HepG2 (cell line): ENCODE measurements at places on chromosomes 13 and 19.

DNA sequence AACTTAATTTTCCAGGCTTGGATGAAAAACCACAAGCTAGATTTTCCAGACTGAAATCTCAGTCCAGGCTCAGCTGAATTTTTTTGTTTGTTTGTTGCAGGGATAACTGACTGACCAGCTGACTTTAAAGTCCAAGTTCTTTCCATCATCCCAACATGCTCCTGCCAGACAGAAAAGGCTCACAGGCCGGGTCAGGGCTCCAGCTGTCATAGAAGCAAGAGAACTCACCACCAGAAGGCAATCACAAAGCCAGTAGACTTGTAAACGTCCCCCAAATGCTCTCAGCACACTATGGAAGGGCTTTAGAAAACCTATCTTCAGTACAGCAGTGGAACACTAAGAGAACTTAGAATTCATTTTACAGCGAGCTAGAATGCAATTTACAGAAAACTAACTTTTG, 25.5 kb downstream of the DCLK1 start:
- H3K27me3 ChIP-seq = no peaks in the 10 kb centered on the region
- H3K36me3 ChIP-seq = no peaks in the 10 kb centered on the region
- H3K4me1 ChIP-seq = no peaks in the 10 kb centered on the region
- no peak overlapping the region for H3K4me3 ChIP-seq
- no peak for DNase-seq

DNA sequence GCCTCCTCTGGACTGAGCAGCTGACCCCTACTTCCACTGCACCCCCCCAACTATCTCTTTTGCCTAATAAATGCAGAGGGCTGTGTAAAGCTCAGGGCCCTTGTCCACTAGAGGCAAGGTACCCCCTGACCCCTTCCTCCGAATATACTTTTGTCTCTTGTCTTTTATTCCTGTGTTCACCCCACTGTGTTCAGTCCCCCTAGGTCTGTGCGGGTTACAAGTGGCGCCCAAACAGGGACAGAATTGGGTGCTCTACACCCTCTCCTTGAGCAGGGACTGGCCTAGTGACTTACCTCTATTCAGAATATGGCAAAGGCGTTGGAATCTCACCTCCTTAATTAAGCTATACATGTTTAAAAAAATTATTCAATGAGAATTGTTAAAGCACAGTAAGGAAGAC, 15.0 kb downstream of the ZNF350 start:
- H3K36me3 ChIP-seq = peaks cover 63% of the 10 kb centered on the region
- no peaks in the 10 kb centered on the region for H3K27me3 ChIP-seq
- no peak for DNase-seq
- no peak overlapping the region for H3K4me3 ChIP-seq

DNA sequence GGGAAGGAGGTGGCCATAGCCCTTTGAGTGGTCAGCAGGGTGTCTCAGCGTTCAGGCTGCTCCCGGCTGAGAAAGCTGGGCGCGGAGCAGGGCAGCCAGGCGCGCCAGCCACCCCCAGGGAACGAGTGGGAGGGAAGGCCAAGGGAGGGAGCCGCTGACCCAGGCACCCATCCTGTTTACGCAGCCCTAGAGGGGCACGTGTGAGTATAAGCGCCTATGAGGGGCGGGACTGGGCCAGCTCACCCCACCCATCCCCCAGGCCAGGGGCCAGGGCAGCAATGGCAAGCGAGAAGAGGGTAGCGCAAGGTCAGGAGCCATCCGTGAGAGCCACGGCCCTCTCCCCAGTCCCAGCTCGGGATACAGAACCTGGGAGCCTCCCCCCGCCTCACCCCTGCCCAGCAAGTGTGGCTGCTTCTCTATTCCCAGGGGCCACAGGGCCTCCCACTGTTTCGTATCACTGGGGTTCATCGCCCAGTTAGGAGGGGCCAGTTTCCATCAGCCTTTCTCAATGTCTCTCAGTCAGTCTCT, 897 bp upstream of the DMKN start:
- peaks cover 22% of the 10 kb centered on the region for H3K4me1 ChIP-seq
- peaks cover 1% of the 10 kb centered on the region for H3K27me3 ChIP-seq
- peak overlapping the region; percentile 63 for H3K4me3 ChIP-seq
- peak; percentile 25 for DNase-seq
- no peaks in the 10 kb centered on the region for H3K36me3 ChIP-seq

DNA sequence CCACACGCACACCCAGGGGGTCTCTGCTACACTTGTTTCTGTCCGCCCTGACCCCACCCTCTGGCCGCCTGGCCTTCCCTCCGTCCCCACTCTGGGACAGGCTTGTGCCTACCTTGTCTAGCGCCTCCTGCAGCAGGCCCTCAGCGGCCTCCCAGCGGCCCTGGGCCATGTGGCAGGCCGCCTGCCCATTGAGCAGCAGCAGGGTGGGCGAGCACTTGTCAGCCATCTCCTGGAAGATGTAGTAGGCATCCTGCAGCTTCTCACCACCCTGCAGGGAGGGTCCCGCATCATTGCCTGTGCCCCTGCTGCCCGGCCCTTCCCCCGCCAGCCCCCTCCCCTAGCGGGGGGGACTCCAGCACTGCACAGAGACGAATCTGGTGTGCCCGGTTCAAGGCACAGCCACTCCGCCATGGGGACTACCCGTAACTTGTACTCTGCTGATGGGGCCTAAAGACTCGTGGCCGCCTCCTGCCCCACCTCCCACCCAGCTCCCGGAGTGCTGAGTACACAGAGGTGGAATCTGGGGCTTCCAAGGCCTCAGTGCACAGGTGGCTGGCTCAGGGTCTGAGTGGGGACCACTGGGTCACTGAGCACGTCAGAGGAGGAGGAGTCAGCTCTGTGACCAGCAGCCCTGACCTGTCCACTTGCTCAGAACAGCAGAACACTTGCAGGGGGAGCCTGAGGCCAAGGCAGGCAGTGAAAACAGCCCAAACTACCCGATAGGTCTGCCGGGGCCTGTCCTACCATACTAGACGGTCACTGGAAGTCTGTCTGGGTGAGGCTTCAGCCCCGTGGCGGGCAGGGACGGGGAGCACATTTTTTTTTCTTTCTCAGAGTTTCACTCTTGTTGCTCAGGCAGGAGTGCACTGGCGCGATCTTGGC, 7.4 kb upstream of the CERS1 start:
- no peak overlapping the region for H3K27ac ChIP-seq
- peaks cover 42% of the 10 kb centered on the region for H3K36me3 ChIP-seq
- peaks cover 5% of the 10 kb centered on the region for H3K4me1 ChIP-seq

- H3K27me3 ChIP-seq = no peaks in the 10 kb centered on the region
- H3K36me3 ChIP-seq = no peaks in the 10 kb centered on the region
- H3K4me3 ChIP-seq = no peak overlapping the region
- H3K4me1 ChIP-seq = peaks cover 88% of the 10 kb centered on the region
Observed at GRCh38 chr19:33275933-33276619, 26.3 kb downstream of the CEBPA start.

GRCh38 chr13:103573446-103573845, 507.2 kb upstream of the SLC10A2 start:
- no peaks in the 10 kb centered on the region for H3K4me1 ChIP-seq
- no peak for DNase-seq
- no peak overlapping the region for H3K27ac ChIP-seq
- no peaks in the 10 kb centered on the region for H3K36me3 ChIP-seq
- no peak overlapping the region for H3K4me3 ChIP-seq

GRCh38 chr13:41588899-41589298, 131.5 kb downstream of the RGCC start:
- H3K27me3 ChIP-seq = no peaks in the 10 kb centered on the region
- H3K36me3 ChIP-seq = peaks cover 10% of the 10 kb centered on the region; the same call in 2 of the 3 replicates
- no peak overlapping the region for H3K4me3 ChIP-seq
- H3K27ac ChIP-seq = peak overlapping the region; percentile 35

GRCh38 chr13:23463661-23464060, 30.2 kb upstream of the SACS start:
- H3K4me1 ChIP-seq = peaks cover 12% of the 10 kb centered on the region
- no peak for DNase-seq
- no peaks in the 10 kb centered on the region for H3K27me3 ChIP-seq
- H3K36me3 ChIP-seq = no peaks in the 10 kb centered on the region
- H3K27ac ChIP-seq = no peak overlapping the region

- no peaks in the 10 kb centered on the region for H3K27me3 ChIP-seq
- peaks cover 5% of the 10 kb centered on the region; the same call in 1 of the 2 replicates for H3K4me1 ChIP-seq
- no peaks in the 10 kb centered on the region for H3K36me3 ChIP-seq
- H3K4me3 ChIP-seq = no peak overlapping the region
Observed at GRCh38 chr13:44497801-44498200, 78.3 kb downstream of the TSC22D1 start.

DNA sequence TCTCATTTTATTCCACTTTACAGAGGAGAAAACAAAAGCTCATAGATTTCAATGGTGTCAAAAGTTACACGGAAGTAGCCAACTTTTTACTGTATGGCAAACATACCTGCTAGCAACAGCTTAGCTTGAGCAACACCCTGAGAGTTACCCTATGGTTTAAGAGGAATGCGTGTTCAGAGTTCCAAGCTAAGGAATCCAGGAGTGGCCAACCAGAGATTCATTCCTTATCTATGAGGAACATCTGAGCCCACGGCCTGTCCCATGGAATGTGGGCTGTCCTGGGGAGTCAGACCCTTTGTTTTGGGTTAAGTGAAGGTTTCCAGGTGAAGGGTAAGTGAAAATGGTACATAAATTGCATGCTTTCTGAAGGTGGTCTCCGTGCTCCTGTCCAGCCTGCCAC, 67.5 kb downstream of the STARD13 start:
- 0 out of 2 replicates have a peak, but pooled peaks cover 2% of the 10 kb centered on the region for H3K36me3 ChIP-seq
- H3K27me3 ChIP-seq = no peaks in the 10 kb centered on the region
- H3K27ac ChIP-seq = peak overlapping the region; percentile 48
- peak; percentile 82 for DNase-seq

- peaks cover 19% of the 10 kb centered on the region for H3K4me1 ChIP-seq
- H3K4me3 ChIP-seq = no peak overlapping the region
- no peaks in the 10 kb centered on the region for H3K36me3 ChIP-seq
- no peak for DNase-seq
- no peak overlapping the region for H3K27ac ChIP-seq
- no peaks in the 10 kb centered on the region for H3K27me3 ChIP-seq
Observed at GRCh38 chr13:48488995-48489394, 43.9 kb downstream of the RCBTB2 start.

- no peaks in the 10 kb centered on the region for H3K36me3 ChIP-seq
- no peak for DNase-seq
- H3K4me3 ChIP-seq = no peak overlapping the region
- H3K4me1 ChIP-seq = no peaks in the 10 kb centered on the region
- H3K27ac ChIP-seq = no peak overlapping the region
Observed at GRCh38 chr13:44171156-44171555, 202.5 kb upstream of the SERP2 start.

- H3K27ac ChIP-seq = no peak overlapping the region
- H3K36me3 ChIP-seq = no peaks in the 10 kb centered on the region
- H3K4me3 ChIP-seq = peak overlapping the region; percentile 62
- peaks cover 16% of the 10 kb centered on the region; the same call in 1 of the 3 replicates for H3K27me3 ChIP-seq
- peaks cover 18% of the 10 kb centered on the region for H3K4me1 ChIP-seq
- DNase-seq = no peak
Observed at GRCh38 chr19:54096617-54097106, 3.9 kb downstream of the OSCAR start.

DNA sequence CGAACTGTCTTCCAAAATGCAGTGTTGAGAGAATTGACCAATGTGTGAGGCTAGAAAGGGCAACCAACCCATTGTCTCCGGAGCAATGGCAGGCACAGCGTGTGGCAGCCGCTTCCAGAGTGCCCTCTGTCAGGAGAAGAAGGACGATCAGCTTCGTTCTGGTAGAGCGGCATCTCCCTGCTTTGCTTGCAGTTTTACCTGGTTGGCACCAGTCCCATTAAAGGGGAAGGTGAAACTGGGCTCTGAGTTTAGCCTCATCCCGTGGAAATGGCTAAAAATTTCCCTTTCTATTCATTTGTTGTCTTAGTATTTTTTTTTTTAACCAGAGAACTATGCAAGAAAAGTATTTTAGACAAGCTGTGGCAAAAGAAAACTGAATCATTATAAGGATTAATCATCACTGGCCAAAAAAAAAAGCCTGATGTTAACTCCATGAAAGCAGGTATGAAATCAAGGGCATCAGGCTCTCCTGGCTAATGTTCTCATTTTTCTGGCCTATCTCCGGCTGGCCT, 81.5 kb upstream of the SLC7A1 start:
- H3K36me3 ChIP-seq = no peaks in the 10 kb centered on the region
- H3K4me1 ChIP-seq = no peaks in the 10 kb centered on the region
- no peak for DNase-seq
- H3K27me3 ChIP-seq = no peaks in the 10 kb centered on the region; the same call in 1 of the 2 replicates
- H3K27ac ChIP-seq = no peak overlapping the region

DNA sequence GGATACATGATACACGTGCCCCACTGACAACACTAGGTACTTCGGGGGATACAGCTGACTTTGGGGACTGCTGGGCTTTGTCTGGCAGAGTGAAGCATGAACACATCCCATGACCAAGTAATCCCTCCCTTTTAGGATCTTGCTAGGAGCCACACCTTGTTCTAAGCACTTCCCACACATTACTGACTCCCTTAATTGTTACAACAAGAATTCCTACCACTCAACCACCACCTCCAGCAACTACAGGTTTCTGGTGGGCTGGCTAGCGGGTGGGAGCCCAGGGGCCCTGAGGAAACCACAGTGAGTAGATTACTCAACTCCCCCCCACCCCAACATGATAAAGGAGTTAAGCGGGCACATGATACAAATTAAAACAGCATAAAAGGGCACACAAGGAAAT, 7.2 kb upstream of the SLC35E1 start:
- H3K36me3 ChIP-seq = peaks cover 40% of the 10 kb centered on the region; the same call in 2 of the 3 replicates
- H3K27me3 ChIP-seq = no peaks in the 10 kb centered on the region
- no peak overlapping the region for H3K27ac ChIP-seq
- peaks cover 12% of the 10 kb centered on the region for H3K4me1 ChIP-seq
- DNase-seq = no peak

GRCh38 chr19:45244133-45244794, 943 bp downstream of the EXOC3L2 start:
- H3K27ac ChIP-seq = no peak overlapping the region
- peaks cover 41% of the 10 kb centered on the region for H3K4me1 ChIP-seq
- H3K27me3 ChIP-seq = peaks cover 4% of the 10 kb centered on the region
- no peak overlapping the region for H3K4me3 ChIP-seq
- no peak for DNase-seq
- H3K36me3 ChIP-seq = no peaks in the 10 kb centered on the region

DNA sequence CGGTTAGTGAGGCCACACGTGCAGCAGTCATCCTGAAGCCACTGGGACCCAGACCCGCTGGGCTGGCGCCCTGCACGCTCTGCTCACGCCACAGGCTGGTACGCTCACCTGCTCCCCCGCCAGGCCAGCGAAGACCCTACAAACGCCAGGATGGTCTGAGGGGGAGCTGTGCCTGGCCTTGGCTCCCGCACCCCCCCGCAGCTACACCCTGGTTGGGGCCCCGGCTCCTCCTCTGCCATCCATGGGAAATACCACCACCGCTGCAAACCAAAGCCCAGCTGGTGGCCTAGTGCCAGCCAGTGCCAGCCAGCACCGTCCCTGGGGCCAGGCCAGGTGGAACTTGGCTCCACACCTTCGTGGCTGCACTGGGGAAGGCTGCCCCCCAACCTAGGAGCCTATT, 23.3 kb upstream of the CACTIN start:
- no peak overlapping the region for H3K4me3 ChIP-seq
- no peaks in the 10 kb centered on the region for H3K27me3 ChIP-seq
- no peaks in the 10 kb centered on the region for H3K4me1 ChIP-seq
- H3K36me3 ChIP-seq = peaks cover 4% of the 10 kb centered on the region; the same call in 1 of the 3 replicates
- DNase-seq = no peak
- H3K27ac ChIP-seq = no peak overlapping the region
